CD4-positive, alpha-beta T cell treated with Interleukin-17A for 1 hour (primary cell): ENCODE measurements at places on chromosomes 2 and 18.
A peak's percentile ranks its signal among the peaks of the same experiment; 100 is the strongest.

DNA sequence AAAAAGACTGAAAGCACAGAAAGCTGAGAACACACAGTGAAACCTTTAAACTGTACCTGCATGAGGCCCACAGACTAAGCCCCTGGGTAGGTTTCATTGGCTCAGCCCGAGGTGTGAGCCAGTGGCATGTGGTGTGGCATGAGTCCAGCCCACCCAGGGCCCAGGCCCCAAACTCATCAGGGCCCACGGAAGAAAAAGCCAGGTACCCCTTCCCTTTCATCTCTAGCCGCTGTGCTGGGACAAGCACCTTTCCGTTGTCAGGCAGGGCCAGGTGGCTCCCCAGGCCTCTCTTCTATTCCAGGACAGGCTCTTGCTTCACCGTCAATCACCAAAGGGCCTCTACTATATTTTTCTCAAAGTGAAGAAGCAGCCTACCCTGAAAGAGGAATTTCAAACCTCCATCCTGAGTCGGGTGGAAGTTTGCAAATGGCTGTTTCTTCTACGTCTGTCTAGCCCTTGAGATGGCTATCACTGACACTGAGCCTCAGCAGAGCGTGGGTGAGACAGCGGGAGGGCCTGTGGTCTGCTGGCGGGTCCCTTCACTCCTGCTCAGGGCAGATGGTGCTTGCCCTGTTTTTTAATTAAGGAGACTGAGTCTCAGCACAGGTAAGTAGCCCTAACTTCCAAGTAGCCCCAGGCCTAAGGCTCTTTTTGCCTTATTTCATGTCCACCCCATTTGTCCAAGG lies 8.6 kb downstream of the DNAJB2 start:
- no peak for DNase-seq

GRCh38 chr2:224802407-224802806 lies 86.2 kb upstream of the CCDC195 start:
- DNase-seq = no peak

DNA sequence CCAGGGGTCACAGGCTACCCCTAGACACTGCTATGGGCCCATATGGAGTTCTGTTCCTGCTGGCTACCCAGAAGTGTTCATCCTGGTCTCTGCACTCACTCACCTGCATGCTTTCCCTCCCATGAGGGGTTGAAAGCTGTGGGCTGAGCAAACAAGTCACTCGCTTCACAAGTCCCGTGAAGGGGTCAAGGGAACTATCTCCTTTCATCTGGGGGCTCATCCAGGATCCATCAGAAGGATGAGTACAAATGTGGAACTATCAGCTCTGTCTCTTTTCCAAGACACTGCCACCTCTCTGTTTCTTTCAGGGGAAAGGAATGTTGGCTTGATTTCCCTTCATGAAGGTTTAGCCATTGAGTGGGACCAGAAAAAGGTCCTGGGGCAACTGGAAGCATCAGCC lies 21.7 kb downstream of the SULT1C4 start:
- DNase-seq = no peak

DNA sequence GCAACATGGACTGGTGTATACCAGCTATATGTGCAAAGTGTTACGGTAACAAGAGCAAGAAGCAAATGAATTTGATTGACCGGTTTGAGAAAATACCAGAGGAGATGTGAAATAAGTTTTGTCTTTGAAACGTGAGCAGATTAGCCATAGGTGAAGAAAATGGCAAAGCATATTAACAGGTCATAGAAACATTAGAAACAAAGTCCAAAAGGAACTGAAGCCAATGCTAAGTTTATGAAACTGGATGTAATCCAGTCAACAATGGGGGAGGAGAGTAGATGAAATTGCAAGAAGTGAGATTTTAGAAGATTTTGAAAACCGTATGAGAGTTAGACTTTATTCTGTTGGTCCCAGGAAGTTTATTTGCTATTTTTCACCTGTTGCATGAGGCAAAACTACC lies 1315.4 kb upstream of the CHAC2 start:
- DNase-seq = no peak

GRCh38 chr18:41458376-41458775 lies 496.7 kb upstream of the PIK3C3 start:
- no peak for DNase-seq

DNA sequence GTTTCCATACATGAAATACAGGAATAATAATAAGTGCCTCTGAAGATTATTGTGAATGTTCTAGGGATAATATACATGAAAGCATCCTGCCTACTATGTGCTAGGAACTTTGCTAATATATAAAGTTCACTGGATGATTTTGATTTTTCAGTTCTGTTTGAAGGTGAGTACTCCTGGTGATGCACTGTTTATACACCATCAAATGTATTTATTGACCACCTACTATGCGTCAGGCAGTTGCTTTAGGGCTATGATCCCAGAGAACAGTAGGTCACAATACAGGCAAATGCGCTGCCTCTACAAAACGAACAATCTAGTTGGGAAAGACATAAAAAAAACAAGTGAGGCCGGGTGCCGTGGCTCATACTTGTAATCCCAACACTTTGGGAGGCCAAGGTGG lies 10.7 kb downstream of the TXNDC9 start:
- DNase-seq = no peak

DNA sequence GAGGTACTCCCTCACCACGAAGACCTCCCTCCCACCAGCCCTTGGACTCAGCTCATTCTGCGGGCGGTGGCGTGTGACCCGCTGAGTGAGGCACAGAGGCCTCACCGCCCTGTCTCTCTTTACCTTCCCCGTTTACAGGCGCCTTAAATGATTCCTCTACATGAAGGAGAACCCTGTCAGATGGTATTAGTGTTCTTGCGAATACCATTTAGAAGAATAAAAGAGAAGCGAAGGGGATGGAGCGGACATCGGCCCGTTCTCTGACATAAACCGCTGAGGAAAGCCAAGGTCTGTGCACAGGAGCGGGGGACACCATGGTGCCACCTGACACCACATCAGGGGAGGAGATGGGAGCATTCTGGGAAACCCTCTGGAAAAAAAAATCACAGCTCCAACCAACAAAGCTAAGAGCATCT lies 179.8 kb downstream of the HDAC4 start:
- DNase-seq = no peak

- DNase-seq = no peak
These were observed 278.3 kb downstream of the NAPG start for GRCh38 chr18:10804126-10804525.

DNA sequence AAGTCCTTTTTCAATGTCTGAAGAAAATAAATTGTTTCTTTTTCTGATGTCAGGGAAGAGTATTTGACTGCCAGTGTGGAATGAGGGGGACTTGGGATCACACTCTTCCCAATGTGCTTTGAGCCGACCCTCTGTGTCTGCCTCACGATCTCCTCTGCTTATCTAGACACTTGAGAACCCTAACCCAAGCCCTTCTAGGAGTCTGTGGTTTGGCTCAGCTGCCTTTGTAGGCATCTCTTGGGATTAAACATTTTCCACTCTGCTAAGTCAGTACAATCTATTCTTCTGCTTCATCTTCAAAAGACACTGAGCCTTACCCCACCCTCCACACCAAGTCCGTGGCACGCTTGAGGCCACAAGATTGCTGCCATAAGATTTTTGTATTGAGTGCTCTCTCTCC lies 19.4 kb downstream of the FAM110C start:
- no peak for DNase-seq

GRCh38 chr18:9095297-9096006 lies 7.0 kb upstream of the NDUFV2 start:
- DNase-seq = peak; percentile 72

DNA sequence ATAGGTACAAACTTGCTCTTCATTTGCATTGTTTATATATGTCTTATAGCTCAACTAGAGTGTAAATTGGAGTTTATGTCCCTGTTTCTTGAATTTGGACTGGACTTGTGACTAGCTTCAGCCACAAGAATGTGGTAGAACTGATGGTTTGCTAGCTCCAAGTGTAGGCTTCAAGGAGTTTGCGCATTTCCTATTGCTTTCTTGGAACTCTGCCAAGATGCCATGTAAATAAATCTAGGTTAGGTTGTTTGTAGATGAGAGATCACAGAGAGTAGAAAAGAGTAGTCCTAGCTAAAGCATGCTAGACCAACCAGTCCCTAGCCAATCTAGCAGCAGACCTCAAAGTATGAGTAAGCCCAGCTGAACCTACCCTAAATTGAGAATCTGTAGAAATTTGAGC lies 183.0 kb upstream of the CYP26B1 start:
- DNase-seq = no peak

- DNase-seq = peak; percentile 49
These were observed 61.4 kb downstream of the TTC39C start for GRCh38 chr18:24075767-24076597.
